ENCODE measurements at places on chromosomes 6 and 20.
A peak's percentile ranks its signal among the peaks of the same experiment; 100 is the strongest.

DNA sequence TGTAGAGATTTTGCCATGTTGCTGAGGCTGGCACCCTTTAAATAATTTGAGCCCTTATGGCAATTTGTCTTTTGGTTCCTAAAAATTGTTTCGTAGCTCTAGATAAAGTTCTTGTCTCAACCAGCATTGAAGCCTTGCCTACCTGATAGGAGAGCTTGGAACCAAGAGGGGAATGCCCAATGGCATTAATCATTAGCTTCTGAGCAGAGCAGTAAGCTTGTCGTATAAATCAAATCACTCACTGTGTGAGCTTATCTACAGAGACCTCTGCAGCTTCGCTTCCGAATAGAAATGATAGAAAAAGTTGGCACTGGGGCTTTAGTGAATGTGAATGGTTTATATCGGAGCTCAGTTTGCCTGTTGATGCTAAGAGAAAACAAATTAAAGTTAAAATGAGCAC lies 10.7 kb downstream of the ANKRD6 start:
- DNase-seq = peak; percentile 68

DNA sequence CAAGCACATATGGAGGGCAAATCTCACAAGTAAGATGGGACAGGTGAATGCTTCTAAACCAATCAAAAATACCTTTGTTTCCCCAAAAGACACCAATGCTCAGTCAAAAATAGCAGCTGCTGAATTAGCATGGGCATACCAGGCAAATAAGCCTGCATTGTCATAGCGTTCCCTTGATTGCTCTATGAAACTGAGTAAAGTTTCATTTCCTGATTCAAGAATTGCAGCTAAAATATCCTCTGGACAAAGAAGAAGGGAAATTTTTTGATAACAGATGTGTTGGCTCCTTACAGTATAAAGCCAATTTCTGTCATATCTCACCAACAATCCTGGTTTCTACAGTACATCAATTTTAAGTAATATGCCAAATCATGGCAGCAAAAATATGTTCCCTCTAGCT lies 3.3 kb upstream of the TMEM14A start:
- DNase-seq = no peak

- DNase-seq = no peak
Measured at GRCh38 chr6:111812060-111813038, 60.9 kb downstream of the FYN start.

GRCh38 chr6:168517742-168518347 lies 76.9 kb downstream of the SMOC2 start:
- no peak for DNase-seq

- DNase-seq = no peak
Measured at GRCh38 chr6:56766806-56767178, 124.1 kb upstream of the DST start.

DNA sequence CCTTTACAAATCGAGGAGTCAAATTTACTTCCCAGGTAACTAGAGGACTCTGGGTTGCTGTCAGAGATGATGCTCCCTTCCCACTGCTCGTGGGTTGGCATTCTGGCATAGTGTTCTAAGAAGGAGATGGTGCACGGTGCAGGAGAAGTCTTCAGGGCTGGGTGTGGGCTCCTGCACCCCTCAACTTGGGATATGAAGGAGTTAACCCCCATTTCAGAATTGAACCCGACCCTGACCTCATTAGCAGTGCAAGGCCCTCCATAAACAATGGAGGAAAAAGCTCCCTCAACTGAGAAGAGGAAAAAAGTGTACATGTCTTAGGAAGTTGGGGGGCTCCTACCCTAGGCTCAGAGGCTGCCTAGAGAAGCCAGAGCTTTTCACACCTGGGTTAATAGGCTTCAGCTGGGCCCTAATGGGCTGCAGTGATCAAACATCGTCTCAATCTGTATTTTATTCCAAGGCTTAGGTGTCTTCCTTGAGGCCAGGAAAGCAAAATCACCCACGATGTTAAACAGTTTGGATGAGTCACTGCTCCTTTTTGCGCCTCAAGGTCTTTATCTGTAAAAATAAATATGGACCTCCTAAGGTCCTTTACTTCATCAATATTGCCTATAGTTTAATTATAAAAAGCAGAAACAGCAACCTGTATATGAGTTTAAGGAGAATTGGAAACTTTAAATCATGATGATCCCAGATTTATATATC lies 29.4 kb downstream of the TFAP2B start:
- DNase-seq = no peak

DNA sequence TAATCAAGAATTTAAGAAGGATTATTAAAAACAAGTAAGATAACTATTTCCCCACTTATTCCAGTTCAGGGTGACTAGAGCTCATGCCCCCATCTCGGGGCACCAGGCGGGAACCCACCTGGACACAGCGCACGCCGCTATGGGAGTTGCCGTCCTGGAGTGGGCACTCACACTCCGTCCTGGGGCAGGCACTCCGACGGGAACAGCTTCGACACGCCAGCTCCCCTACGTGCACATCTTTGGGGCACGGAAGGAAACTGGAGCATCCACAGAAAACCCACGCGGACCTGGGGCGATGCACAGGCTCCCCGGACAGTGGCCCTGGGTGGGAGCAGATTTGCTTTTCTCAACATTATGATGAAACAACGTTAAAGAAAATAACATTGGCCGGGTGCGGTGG lies 52.0 kb upstream of the GATA5 start:
- DNase-seq = no peak

GRCh38 chr6:157831018-157831369 lies 7.9 kb downstream of the SNX9 start:
- no peak for DNase-seq

GRCh38 chr20:58709703-58710039 lies 17.1 kb downstream of the NPEPL1 start:
- no peak for DNase-seq

DNA sequence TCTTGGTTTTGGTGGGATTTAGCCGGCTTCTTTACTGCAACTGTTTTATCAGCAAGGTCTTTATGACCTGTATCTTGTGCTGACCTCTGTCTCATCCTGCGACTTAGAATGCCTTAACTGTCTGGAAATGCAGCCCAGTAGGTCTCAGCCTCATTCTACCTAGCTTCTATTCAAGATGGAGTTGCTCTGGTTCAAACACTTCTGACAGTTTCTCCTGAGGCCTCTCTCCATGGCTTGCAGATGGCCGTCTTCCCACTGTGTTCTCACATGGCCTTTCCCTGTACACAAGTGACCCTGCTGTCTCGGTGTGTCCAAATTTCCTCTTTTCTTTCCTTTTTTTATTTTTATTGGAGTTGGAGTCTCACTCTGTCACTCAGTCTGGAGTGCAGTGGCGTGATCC lies 4.2 kb upstream of the CCM2L start:
- DNase-seq = no peak

- DNase-seq = no peak
Measured at GRCh38 chr6:139839506-139840156, 465.2 kb upstream of the CITED2 start.

DNA sequence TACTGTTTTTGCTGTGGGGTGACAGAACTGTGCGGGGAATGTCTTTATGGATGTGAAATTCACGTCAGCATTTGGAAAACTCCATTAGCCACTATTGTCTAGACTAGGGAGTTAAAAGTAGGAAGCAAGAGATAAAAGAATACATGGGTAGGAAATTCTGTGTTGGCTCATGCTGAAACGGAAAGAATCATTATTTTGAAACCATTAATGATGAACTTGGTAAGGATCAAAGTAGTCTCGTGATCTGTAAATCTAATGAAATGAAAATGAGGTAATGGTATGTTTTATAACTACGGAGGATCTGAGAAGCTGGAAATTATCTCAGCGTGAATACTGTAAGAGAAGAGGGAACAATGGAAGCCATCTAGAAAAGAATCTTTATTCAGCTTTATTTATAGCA lies 11.1 kb upstream of the CD40 start:
- no peak for DNase-seq

GRCh38 chr20:50528804-50529351 lies 18.7 kb downstream of the PTPN1 start:
- no peak for DNase-seq

GRCh38 chr20:36306553-36307411 lies 643 bp downstream of the DLGAP4 start:
- DNase-seq = no peak

GRCh38 chr6:7522873-7523272 lies 18.6 kb upstream of the DSP start:
- no peak for DNase-seq

DNA sequence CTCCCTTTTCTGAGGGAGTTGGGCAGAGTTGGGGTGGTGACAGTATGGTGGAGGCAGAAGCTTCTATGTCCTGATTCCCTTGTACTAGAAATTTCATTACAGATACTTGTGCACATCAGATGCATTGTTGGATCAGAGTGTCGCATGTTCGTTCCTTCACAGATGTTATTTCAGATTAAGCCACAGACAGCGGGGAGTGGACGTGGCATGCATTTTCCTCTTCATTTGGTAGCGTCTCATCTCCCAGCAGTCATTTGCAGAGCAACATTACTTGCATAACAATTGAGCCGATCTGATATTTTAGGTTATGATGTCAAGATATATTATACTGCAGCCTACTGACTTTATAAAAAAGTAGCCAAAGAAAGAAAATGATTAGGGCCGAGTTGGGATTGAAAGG lies 261.6 kb upstream of the SASH1 start:
- DNase-seq = no peak

GRCh38 chr6:138428944-138429598 lies 25.0 kb downstream of the HEBP2 start:
- peak; percentile 45 for DNase-seq

DNA sequence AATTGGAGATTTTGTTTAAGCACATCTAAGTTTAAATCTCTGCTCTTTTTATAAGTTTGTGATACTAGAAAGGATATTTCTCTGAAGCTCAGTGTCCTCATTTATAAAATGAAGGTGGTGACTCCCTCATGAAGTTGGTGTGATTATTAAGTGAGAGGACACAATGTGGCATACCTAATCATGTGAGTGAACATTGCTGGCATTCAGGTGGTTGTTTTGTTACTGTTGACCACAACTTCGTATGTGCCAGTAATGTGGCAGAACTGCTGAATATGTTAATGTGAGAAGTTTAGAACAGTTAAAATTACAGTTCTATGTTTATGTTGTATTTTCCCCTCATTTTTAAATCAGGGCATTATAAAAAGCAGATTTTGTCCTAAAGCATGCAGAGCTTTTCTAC lies 127.2 kb downstream of the STXBP5 start:
- no peak for DNase-seq

DNA sequence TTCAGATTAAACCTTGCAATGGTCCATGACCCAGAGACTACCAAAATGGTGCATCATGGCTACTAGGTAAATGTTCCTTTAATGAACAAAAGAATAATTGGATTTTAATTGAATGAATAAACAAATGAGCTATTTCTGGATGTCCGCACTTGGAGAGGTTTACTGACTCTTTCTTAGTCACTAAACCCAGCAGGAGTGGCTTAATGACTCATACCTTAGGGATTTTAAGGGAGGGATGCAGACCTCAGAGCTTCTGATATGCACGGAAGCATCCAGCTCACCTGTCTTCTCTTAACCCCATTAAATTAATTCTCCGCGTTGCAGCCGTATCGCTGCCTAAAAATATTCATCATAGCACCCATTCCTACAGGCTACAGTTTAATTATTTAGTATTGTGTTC lies 970.0 kb upstream of the SLC35B3 start:
- DNase-seq = peak; percentile 75

GRCh38 chr20:60010689-60011458 lies 52.7 kb downstream of the CDH26 start:
- DNase-seq = no peak

DNA sequence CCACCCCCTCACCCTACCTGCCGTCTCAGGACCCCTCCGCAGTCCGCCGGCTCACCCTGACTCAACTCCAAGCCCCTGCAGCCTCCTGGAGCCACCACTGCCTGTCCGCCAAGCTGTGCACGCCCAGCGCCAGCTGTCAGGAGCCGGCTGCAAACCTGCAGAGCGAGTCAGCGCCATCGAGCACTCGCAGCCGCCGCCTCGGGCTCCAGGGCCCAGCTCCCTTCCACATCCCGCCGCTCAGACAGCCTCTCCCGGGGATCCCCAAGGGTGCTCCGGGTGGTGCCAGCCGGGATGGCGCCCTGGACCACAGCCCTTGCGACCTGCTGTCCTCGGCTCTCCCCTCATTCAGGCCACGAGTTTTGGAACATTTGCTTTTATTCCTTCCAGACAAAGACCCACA lies 4.3 kb downstream of the TNNC2 start:
- no peak for DNase-seq

GRCh38 chr6:126444659-126445273 lies 104.9 kb downstream of the CENPW start:
- peak; percentile 13 for DNase-seq

GRCh38 chr20:40676491-40677269 lies 12.4 kb downstream of the MAFB start:
- DNase-seq = no peak

- no peak for DNase-seq
Measured at GRCh38 chr20:18802012-18802634, 11.5 kb upstream of the SCP2D1 start.

- no peak for DNase-seq
Measured at GRCh38 chr20:23245553-23246181, 104.9 kb upstream of the NXT1 start.

GRCh38 chr20:58478141-58478805 lies 36.9 kb downstream of the APCDD1L start:
- no peak for DNase-seq

- DNase-seq = no peak
Measured at GRCh38 chr6:7176208-7176607, 68.4 kb downstream of the RREB1 start.

DNA sequence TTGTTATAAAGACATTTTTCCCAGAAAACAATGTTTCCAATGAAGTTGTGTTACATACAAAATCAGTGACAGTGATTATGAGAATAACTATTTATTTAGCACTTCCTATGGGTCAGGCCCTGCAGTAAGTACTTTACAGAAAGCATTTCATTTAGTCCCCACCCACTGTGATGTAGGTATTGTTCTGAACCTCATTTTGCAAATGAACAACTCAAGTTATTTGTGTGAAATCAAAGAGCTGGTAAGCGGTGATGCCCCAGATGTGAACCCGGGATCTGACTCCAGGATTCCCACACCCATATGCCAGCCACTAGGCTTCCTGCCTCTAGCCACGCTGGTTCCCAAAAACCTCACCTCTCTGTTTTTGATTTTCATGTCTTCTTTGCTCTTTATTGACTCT lies 30.9 kb downstream of the FAXC start:
- no peak for DNase-seq

DNA sequence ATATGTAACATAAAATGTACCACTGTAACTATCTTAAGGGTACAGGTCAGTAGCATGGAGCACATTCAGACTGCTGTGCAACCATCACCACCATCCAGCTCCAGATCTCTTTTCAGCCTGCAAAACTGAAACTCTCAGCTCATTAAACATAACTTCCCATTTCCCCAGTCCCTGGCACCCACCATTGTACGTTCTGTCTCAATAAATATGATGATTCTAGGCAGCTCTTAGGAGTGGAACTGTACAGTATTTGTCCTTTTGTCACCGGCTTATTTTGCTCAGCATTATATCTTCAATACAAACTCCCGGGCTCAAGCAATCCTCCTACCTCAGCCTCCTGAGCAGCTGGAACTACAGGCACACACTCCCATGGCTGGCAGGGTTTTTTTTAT lies 1.5 kb downstream of the ZC3H12D start:
- DNase-seq = no peak

All from kidney glomerular epithelial cell (primary cell).